ENCODE measurements at places on chromosomes 5 and 9.

DNA sequence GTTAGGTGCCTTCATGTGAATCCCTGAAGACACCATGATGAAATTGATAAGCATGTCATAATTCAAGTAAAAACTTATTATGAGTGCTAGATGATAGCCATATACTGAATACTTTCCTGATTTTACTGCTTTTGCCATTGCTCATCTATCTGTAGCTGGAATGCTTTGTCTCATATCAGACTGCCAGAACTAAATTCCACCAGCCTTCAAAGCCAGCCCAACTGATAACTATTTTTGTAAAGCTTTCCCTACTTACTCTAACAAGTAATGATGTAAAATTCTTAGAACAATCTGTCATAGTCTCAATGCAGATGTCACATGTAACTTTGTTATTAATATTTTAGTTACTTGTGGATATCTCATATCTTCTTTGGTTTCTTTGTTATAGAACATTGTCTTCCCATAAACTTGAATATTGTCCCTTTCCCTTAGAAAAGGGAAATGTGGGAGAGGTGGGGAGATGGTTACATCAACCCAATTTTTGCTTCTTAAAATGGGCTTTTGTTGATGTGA lies 128.3 kb downstream of the ZCCHC7 start:
- DNase-seq: no peak

DNA sequence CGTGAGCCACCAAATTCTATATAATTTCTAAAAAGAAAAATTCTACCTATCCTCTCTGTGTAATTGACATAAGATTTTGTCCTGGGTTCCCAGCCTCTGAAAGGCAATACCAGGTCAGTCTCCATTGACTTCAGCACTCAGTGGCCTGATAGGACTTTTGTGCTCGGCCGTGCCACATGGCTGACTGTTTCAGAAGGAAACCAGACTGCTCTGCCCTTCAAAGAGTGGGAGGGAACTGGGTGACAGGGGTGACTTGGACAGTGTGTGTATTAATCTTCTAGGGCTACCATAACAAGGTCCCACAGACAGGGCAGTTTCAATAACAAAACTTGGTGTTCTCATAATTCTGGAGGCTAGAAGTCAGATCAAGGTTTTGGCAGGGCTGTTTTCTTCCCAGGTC lies 43.0 kb downstream of the ARHGAP26 start:
- no peak for DNase-seq

- DNase-seq: no peak
These were observed 330.7 kb downstream of the PTPRD start for GRCh38 chr9:10282084-10282483.

- no peak for DNase-seq
These were observed 129.0 kb upstream of the ADAMTS16 start for GRCh38 chr5:5011151-5011550.

- no peak for DNase-seq
These were observed 39.0 kb downstream of the TMEM232 start for GRCh38 chr5:110687485-110687884.

DNA sequence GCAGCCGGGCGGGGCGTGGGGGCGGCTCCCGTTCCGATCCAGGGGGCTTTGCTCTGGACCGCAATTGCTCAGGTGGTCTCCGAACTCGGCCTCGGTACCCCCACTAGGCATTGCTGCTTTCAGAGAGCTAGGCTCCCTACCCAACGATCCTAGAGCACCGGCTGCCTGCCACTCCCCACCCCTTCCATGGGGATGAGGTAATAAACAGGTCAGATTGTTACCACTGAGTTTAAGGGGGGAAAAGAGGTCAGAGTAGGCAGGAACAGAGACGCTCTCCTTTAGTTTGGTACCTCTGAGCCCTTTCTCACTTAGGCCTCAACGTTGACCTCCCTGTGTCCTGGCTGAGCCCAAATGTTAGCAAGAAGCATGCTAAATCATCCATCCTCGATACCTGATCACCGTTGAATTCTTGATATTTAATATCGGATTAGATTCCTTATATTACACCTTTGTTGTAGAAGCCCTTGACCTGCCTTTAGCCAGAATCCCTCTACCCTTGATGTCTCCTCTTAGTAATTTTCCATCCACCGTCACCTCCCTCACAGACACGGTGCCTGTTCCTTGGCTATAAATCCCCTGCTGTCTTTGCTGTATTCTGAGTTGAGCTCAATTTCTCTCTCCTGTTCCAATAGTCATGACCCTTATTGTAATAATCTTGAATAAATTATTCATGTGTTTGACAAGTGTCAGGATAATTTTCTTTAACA lies 588 bp upstream of the PLPP1 start:
- no peak for DNase-seq

- no peak for DNase-seq
These were observed 201.2 kb downstream of the TSSK1B start for GRCh38 chr5:113233606-113234005.

- DNase-seq: no peak
These were observed 279.6 kb upstream of the ADAMTSL1 start for GRCh38 chr9:18194316-18194715.

DNA sequence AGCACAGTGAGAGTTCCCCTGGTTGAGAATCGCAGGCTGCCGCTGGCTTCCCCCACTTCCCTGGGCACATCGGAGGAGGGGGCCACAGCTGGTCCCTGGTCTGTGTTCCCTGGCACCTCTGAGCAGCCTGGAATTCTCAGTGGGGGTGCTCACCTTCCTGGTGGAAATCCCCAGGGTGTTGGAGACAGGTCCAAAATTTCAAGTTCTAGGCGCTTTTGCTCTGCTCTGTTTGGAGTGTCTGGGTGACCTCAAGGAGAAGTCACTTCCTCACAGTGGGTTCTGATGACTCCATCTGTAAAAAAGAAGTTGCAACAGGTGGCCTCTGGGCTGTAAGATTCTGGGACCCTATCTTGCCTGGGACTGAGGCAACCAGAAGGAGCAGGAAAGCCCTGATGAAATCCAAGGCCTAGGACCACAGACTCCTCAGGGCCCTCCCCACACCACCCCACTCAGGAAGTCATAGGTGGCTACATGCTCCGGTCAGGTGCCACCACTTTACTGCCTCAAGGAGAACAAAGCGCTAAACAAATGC lies at the start of gene TRAF1:
Gene TRAF1, minus strand, starts transcription at position 400 of the 532 bp plus-strand sequence. CDS start 721 bp downstream, outside the sequence.
- DNase-seq: no peak

DNA sequence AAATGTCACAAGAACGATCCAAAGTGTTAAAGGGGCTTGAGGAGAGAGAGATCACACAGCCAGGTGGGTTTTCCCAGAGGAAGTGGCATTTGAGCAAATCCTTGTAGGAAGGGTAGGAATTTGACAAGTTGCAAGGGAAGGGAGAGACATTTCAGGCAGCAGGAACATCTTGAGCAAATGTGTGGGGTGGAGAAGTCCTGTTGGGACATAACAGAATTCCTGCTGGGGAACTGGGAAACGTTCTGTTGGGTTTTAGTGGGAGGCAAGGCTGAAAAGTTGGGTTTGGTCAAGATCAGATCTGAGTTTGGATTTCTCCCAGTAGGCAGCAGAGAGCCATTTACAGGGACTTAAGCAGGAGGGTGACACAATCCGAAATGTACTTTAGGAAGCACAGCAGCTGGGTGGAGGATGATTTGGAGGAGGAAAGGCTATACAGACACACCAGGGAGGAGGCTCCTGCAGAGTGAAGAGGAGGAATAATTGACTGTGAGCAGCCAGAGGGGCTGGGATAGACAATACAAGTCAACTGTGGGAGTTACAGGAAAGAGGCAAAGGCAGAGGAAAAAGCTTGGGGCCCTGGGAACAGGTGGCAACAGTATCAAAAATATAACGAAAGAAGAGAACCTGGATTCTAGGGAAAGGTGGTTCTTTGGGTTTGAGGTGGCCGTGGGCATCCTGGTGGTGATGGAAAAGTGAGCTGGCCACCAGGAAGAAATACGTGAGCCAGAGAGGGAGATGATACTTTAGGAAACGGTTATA lies 3.1 kb upstream of the ZSWIM6 start:
- DNase-seq: no peak

- DNase-seq: no peak
These were observed 810.2 kb downstream of the EFNA5 start for GRCh38 chr5:106860398-106861044.

All from thoracic aorta (tissue), 2 donors.